ENCODE measurements at places on chromosomes 1 and 21.

GRCh38 chr1:229253151-229253974 is 17.5 kb upstream of the RAB4A start:
- no peak for DNase-seq

DNA sequence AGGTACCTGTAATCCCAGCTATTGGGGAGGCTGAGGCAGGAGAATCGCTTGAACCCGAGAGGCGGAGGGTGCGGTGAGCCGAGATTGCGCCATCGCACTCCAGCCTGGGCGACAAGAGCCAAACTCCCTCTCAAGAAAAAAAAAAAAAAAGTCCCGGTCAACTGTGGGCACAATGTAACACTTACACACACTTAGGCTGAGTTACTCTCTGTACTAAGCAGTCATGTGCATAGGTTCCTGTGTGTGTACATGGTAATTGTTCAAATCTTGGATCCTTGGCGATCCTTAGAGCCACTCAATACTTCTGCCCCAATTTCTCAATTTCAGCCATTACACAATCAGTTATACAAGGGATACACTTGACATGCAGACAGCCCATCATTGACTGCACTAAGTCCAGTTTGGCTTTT is 11.6 kb downstream of the SDCCAG8 start:
- DNase-seq, result no peak

- peak; percentile 45 for DNase-seq
These were observed 1.5 kb upstream of the COX20 start for GRCh38 chr1:244833734-244834542.

DNA sequence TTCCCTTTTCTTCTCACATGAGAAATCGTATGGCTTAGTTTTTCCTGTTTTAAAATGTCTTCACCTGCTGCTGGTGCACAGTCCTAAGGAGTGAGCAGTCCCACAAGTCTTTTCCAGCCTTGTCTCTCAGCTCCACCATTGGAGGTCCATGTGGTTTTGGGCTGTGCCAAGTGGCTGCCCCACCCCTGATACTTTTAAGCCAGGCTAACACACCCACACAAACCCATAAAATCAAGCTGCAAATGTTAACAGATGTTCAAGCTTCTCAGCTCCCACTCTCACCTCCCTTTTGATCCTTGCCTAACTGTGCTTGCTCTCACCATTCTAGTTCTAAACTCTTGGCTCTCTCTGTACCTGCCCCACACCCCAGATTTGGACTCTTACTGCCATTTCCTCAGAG is 74.5 kb upstream of the COL24A1 start:
- no peak for DNase-seq

DNA sequence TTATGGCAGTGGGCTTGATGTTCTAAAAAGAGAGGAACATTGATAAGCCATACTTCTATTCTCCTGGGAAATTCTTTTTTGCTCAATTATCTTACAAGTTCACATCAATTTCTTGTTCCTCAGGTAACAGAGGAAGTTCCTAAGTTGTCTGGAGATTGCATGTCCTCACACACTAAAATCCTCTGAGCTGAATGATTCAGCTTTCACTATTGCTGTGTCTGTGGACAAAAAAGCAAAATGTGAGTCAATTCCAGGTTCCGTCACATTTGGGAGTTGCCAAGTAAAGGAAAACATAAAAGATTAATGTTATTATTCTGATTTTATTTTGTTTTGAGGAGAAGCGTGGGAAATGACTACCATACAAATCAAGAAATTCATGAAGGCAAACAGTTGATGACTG is 316.7 kb downstream of the CHRM3 start:
- DNase-seq, result no peak

GRCh38 chr1:27503844-27504587 is 14.0 kb upstream of the WASF2 start:
- DNase-seq, result no peak

- no peak for DNase-seq
These were observed 14.6 kb downstream of the SON start for GRCh38 chr21:33557447-33557846.

- no peak for DNase-seq
These were observed 37.4 kb downstream of the CLCC1 start for GRCh38 chr1:108925920-108926319.

GRCh38 chr1:42746436-42747105 is 6.5 kb upstream of the CLDN19 start:
- DNase-seq, result no peak

DNA sequence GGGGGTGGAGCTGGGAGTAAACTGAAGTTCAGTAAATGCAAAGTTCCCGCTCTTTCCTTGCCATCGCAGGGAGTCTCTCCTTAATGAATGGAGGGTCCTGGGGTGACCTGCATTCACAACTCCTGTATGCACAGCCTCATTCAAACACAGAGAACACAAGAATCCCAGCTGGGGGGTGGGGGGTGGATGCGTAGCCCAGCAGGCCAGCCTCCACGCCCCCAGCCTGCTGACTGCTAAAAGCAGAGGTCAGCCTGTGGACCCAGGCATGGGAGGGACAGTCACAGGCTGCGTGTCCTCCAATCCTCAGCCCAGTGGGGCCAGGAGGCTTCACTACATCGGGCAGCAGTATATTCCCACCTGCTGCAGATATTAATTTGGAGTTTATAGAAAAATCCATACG is 263.1 kb downstream of the GRIK3 start:
- DNase-seq, result no peak

DNA sequence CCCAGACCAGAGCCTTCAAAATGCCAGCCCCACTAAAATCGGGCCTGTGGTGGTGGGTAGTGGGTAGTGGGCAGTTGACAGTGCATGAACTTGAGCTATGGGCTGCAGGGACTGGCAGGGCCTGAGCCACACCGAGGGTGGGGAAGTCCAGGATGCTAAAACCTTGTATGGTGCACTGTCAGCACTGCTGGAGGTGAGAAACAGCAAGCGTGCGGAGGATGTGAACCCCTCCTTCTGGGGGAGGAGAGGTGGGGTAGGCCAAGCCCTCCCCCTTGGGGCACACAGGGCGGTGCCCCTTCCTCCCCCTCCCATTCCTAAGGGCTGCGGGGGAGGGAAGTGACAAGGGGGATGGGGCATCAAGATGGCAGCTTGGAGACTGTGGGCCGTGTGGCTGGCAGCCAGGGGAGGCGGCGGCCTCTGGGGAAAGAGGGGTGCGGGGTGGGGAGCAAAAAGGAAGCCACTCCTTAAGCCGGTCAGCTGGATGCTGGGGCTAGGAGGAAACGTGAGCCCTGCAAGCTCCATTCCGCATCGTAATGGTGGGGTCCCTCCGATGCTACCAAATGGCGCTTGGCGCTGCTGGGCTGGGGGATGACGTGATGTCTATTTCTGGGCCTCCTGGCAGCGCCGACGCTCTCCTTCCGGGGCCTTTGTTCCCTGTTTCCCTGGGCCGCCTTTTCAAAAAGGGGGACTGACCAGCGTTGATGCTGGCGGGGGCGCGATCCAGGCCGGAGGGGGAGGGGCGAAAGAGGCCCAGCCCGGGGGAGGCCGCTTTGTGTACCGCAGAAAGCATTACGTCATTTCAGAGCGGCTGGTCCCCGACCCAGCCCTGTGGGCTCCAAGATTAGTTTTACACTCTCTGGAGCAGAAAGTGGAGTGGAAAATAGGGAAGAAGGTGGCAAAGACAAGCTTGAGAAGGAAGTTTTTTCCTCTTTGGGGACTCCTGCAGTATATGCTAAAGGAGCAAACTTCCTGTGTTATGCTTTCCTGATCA is 809 bp downstream of the SYT11 start:
- DNase-seq, result peak; percentile 50

GRCh38 chr1:208438112-208438699 is 194.0 kb upstream of the PLXNA2 start:
- no peak for DNase-seq

DNA sequence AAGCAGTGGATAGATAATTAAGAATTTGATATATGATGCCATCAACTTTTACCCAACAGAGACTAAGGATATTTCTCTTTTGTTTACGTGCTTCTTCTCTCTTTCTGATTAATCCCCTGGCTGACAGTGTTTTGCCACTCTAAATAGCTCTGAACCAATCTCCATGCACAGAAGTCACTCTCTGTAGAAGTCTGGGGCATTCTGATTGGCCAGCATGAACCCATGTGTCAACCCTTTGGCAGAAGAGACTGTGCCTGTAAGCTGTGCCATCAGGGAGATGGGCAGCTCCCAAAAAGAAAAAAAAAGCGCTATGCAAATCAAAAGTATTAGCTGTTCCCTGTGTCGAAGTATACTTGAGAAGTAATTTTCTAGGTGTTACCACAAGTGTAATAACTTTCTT is 34.1 kb upstream of the NRIP1 start:
- DNase-seq, result no peak

GRCh38 chr1:229887043-229887822 is 179.8 kb upstream of the GALNT2 start:
- DNase-seq, result no peak

DNA sequence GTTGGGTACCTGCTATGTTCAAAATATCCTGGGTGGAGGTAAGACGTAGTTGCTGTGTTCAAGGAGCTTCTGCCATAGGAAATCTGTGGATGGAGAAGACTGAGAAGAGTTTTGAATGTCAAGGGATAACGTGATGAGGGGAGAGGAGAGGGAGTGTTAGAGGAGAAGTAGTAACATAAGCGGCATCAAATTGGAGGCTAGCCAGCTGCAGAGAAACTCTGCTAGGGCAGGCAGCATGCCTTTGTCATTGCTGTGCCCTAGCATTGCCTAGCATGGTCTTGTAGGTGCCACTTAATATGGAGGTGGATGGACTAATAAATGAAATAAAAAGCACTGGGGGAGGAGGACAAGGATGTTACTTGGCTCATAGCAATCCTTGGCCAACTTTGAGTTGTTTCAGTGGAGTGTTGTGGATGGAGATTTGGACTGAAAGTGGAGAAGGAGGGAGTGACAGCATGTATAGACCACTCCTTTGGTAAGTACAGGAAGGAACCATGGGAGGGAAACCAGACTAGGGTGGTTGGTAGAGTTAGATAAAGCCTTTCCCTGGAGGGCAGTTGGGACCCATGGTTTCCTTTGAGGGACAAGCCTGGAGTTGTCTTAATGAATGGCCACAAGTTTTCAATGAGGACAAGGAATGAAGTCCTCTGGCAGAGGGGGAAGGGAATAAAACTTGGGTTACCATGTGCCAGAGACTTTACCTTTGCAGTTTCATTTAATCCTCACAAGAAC is 6.3 kb downstream of the VANGL1 start:
- DNase-seq, result no peak

DNA sequence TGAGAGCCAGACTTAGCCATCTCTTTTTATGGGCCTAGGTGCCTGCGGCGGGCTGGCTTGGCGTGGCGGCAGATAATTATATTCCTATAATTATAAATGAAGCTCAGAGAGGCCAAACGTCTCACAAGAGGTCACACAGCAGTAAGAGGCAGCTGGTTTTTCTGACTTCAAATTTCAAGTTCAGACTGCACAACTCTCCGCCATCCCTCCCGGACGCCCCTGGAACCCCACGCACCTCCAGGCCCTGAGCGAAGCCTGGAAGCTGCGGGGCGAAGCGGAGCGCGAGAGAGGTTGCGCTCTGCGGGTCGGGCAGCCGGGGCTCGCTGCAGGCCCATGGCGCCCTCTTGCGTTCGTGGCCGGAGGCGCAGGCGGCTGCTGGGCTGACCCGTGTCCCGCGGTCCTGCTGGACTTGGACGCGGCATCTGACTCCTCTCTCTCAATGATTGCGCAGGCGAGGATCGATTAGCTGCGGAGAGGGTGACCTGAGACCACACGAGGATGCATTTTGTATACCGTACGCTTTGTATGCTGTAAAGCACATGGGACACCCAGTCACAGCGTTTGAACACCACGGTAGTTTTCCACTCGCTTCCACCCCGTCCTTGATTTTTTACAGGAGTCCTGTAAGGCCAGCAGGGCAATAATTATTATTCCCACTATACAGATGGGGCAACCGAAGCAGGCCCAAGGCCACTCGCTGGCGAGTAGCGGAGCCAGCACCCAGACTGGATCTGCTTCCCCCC is 272.7 kb downstream of the FOXD2 start:
- peak; percentile 47 for DNase-seq

- DNase-seq, result no peak
These were observed 17.0 kb upstream of the TSPAN1 start for GRCh38 chr1:46157916-46158311.

DNA sequence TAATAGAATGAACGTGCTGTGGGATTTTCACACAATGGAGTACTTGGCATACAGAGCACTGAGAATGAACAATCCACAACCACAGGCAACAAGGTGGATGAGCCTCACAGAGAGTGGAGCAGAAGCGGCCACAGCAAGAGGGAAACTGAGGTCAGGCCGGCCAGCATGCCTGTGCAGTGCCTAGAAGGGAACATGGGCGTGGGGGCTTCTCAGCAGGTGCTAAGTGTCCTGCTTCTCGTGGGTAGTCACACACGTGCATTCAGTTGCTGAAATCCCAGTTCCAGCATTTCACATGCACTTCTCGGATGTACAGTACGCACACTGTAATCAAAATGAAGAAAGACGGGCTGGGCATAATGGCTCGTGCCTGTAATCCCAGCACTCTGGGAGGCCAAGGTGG is 33.1 kb downstream of the WDR4 start:
- DNase-seq, result no peak

GRCh38 chr1:192983349-192983980 is 75.7 kb downstream of the UCHL5 start:
- no peak for DNase-seq

- DNase-seq, result no peak
These were observed 39.6 kb downstream of the MAP10 start for GRCh38 chr1:232844791-232845190.

DNA sequence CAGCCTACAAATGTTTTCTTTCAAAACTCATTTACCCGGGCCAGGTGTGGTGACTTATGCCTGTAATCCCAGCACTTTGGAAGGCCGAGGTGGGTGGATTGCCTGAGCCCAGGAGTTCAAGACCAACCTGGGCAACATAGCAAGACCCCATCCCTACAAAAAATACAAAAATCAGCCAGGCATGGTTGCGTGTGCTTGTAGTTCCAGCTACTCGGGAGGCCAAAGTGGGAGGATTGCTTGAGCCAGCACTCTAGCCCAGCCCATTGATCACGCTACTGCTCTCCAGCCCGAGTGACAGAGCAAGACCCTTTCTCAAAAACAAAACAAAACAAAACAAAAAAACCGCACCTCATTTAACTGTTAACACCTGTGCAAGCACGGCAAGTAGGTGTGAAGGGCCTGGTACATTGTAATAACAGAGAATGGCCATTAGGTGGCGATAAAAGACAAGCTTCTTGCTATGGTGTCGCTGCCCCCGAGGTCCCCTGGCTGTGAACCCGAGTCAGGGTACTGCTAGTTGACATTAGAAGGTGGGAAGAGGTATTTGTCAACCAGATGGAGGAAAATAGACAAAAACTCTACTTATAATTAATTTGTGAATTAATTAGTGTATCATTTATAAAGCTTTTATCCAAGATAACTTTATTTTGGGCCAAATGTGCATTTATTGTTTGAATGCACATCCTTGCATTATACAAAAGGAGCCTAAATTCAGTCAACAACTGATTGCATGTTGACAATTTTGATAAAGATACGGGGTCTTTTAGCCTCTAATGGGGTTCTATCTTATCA is 66.5 kb downstream of the SH3BGR start:
- DNase-seq, result peak; percentile 27

Data from activated gamma-delta T cell treated with Interleukin-2 at 50 U/mL for 16 hours (primary cell).